Colonic mucosa (tissue), 4 donors: ENCODE measurements at places on chromosomes 2 and 18.

DNA sequence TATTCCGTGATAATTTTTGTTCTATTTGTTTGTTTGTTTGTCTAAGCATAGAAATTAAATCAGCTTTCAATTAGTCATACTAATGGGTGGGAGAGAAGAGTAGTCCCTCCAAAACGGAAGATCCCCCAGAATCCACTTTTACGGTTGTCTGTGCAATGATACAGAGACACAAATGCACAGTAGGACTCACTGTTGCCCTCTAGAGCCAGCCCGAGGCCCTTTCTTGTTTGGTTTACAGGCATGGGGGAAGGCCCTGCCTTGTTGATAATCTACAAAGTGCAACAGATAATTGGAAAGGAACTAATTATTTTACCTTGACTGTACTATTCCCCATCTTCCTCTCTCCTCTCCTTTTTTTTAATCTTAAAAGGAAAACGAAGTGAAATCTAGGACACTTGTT, 121.1 kb downstream of the ACOXL start:
- DNase-seq: peak; percentile 57

GRCh38 chr2:169391236-169391635, 28.9 kb upstream of the LRP2 start:
- DNase-seq: no peak

DNA sequence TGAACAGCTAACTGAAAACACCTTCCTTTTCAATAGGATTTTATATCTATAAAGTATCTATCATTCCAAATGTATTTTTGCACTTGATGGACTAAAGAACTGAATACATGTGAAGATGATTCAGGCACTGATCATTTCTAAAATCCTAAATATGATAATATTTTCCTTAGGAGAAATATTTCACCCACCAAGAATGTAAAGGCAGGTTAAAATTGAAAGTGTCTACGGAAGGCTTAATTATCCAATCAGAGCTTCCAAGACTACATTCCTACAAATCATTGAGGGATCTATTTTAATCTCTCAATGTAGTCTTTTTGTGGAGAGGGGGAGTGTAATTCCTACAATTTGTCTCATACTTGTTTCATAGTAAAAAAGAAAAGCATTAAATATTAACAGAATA, 3.6 kb downstream of the GALNT3 start:
- no peak for DNase-seq

- no peak for DNase-seq
These were observed 553 bp downstream of the TIGD1 start for GRCh38 chr2:232549655-232550353.
